Left lung (tissue), 14 donors: ENCODE measurements at places on chromosomes 16 and 17.

- H3K4me1 ChIP-seq = peaks cover 4% of the 10 kb centered on the region
- no peak overlapping the region for H3K27ac ChIP-seq
- H3K4me3 ChIP-seq = no peak overlapping the region
Observed at GRCh38 chr17:1029922-1030644, 33.2 kb downstream of the TIMM22 start.

DNA sequence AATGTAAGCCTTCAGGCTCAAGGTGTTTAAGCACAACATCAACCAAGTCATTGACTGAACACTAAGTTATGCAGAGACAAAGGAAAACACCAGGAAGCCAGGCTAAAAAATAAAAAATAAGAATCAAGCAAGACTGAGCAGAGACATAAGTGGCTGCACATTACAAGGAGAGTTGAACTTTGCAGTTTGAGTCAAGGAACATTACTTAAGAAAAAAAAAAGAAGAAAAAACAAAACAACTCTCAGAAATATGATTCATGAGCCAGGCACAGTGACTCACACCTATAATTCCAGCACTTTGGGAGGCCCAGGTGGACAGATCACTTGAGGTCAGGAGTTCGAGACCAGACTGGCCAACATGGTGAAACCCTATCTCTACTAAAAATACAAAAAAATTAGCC lies 168.1 kb downstream of the C16orf95 start:
- H3K4me1 ChIP-seq = no peaks in the 10 kb centered on the region
- H3K27ac ChIP-seq = no peak overlapping the region
- no peak overlapping the region for H3K4me3 ChIP-seq
- DNase-seq = no peak
- H3K36me3 ChIP-seq = no peaks in the 10 kb centered on the region

DNA sequence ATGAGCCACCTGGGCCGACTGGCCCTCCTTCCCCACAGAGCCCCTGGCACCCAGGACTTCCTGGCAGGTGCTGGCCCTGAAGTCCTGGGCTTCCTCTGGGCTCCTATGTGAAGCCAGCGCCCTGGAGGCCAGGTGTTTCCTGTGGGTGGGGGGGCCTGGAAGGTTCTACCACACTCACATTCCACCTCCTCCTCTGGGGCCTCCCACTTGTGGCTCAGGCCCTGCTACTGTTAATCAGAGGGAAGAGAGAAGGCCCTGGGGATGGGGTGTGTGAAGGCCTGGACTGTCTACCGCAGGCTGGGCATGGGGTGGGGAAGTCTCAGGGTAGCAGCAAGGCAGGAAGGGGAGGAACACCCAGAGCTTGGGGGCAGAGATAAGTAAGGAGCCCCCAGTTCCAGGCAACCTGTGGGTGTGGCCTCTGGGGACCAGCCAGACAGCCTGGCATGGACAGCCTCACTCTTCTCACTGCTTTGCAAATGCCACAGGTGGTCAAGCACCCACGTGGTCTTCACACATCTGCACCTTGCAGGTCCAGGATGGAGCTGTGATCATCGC lies 111.9 kb upstream of the TNRC6C start:
- no peaks in the 10 kb centered on the region for H3K27me3 ChIP-seq
- no peak overlapping the region for H3K4me3 ChIP-seq
- no peaks in the 10 kb centered on the region for H3K36me3 ChIP-seq
- DNase-seq = peak; percentile 59

DNA sequence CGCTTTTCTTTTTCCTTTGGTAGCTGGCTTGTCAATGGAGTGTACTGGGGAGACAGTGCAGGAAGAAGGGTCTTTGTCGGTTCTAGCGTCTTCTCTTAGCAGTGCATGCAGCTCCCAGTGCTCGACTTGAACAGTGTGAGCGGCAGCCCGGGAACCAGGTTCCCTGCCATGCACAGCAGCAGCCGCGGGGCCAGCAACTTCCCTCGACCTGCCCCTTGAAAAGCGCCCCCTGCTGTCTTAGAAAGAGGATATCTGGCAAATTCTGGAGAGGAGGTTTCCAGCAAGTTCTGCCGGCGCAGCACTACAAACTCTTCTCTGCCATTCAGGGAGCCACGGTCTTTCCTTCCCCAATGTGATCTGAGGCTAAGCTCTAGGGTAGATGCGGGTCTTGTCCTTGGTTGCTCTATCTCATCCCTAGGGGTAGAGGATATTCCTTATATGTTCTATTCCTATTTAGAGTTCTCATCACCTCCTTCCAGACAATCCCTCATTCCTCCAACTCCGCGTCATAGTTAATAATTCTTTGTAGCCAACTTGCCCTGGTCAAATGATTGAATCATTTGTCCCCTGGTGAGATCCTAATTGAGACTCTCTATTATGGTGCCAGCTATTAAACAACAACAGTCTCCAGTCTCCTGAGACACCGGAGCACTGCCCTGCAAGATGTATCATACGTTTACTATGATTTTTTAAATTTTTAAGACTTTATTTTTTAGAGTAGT lies 451.3 kb downstream of the PMP22 start:
- peak; percentile 87 for DNase-seq
- no peak overlapping the region for H3K27ac ChIP-seq
- H3K4me1 ChIP-seq = no peaks in the 10 kb centered on the region
- H3K4me3 ChIP-seq = no peak overlapping the region
- H3K36me3 ChIP-seq = no peaks in the 10 kb centered on the region

- no peaks in the 10 kb centered on the region for H3K36me3 ChIP-seq
- H3K27ac ChIP-seq = peak overlapping the region; percentile 73
- H3K27me3 ChIP-seq = no peaks in the 10 kb centered on the region
- peak overlapping the region; percentile 45 for H3K4me3 ChIP-seq
Observed at GRCh38 chr17:8016632-8017424, 14.4 kb downstream of the GUCY2D start.

- DNase-seq = peak; percentile 60
- no peak overlapping the region for H3K4me3 ChIP-seq
- no peak overlapping the region for H3K27ac ChIP-seq
Observed at GRCh38 chr16:3057181-3058138, 8.0 kb upstream of the IL32 start.

DNA sequence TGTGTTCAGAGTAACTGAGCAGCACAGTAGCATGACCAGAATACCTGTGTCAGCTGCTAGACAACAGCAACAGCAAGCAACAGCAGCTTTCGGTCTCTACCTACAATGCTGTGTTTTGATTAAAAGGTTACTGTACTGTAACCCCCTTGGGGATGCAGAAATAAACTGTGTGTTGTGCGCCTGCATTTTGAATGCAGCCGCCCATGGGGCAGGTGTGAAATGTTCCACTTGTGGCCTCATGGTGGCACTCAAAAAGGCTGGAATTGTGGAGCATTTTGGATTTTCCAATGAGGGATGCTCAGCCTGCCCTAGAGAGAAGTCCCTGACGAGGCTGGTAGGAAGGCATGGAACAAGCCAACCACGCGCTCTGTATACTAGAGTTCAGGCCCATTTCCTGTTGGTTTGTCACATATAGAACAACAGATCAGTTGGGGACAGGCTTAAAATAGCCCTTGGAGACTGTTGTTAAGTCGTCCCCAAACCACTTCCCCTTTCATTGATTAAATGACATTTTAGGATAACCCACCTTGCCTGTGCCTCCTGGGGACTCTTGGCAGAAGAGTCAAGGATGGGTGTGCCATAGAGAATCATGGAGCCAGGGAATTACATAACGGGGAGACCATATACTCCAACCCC lies 27.1 kb downstream of the SCPEP1 start:
- no peaks in the 10 kb centered on the region for H3K27me3 ChIP-seq
- DNase-seq = no peak
- H3K4me3 ChIP-seq = no peak overlapping the region
- H3K4me1 ChIP-seq = peaks cover 13% of the 10 kb centered on the region
- H3K27ac ChIP-seq = no peak overlapping the region

DNA sequence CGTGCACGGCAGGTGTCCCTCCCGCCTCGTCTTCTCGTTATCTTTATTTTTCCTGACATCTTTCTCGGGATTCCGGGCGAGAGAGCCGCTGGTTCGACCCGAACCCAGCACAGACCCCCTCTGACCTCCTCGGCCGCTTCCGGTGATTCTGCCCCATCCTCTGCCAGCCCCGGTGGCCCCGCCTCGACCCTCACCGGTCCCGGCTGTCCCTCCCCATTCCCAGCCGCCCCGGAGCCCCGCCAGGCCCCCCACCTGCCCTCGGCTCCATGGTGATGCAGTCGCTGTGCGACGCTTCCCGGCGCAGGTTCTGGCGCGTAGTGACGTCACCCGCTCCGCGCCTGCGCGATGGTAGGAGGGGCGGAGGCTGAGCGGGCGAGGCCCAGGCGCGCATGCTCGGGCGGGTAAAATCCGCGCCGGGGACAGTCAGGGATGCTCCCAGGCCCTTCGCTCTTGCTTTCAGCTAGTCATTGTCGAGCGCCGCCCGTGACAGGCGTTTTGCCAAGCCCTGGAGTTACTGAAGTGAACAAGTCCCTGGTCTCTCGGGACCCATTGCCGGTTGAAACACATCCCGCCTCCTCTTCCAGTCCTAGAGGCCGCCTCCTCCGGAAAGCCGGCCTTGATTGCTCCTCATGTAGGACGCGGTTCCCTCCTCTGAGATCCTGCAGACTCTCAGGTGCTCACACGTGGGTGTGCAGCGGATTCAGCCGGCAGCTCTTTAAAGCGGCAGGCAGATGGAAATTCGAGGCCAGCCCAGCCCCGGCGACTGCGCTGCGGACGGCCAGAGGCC lies at the start of gene MTHFSD:
TSS of gene MTHFSD (minus strand) at position 319 of the 787 bp plus-strand sequence. CDS start at position 268, 51 bp downstream.
- H3K36me3 ChIP-seq = peaks cover 22% of the 10 kb centered on the region
- peaks cover 17% of the 10 kb centered on the region for H3K4me1 ChIP-seq
- H3K27ac ChIP-seq = peak within 1 kb of the TSS; percentile 73

DNA sequence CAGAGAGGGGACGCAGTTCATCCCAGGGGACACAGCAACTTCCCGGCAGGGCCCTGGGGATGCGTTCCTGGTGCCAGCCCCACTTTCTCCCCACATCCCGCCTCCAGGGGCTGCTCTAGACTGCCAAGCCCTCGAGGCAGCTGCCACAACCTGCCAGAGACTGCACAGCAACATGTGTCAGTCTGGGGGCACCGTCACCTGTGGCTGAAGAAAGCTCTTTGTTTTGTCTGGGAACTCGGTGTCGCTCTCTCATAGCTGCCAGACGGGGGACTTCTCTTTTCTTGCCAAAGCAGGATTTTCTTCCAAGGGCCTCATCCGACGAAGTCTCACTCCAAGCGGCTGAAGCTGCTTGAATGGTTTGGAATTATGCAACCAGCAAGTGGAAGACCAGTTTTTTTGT lies 43.7 kb downstream of the COTL1 start:
- H3K36me3 ChIP-seq = peaks cover 9% of the 10 kb centered on the region
- no peaks in the 10 kb centered on the region for H3K27me3 ChIP-seq
- H3K27ac ChIP-seq = no peak overlapping the region
- no peak for DNase-seq
- H3K4me1 ChIP-seq = no peaks in the 10 kb centered on the region

DNA sequence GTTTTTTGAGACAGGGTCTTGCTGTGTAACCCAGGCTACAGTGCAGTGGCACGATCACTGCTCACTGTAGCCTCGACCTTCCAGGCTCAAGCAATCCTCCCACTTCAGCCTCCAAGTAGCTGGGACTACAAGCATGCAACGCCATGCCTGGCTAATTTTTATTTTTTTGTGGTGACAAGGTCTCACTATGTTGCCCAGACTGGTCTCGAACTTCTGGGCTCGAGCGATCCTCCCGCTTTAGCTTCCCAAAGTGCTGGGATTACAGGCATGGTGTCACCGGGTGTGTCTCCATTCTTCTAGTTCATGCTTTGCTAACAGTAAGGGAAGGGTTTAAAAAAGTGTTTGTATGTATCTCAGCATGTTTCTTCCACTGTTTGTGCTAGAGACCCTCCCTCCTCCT lies 101.8 kb downstream of the HIC1 start:
- no peak for DNase-seq
- no peaks in the 10 kb centered on the region for H3K27me3 ChIP-seq
- peaks cover 8% of the 10 kb centered on the region for H3K36me3 ChIP-seq
- H3K4me1 ChIP-seq = peaks cover 18% of the 10 kb centered on the region
- peak overlapping the region; percentile 77 for H3K27ac ChIP-seq
- H3K4me3 ChIP-seq = no peak overlapping the region

- no peaks in the 10 kb centered on the region for H3K36me3 ChIP-seq
- no peaks in the 10 kb centered on the region for H3K4me1 ChIP-seq
- no peaks in the 10 kb centered on the region for H3K27me3 ChIP-seq
- H3K27ac ChIP-seq = no peak overlapping the region
- H3K4me3 ChIP-seq = no peak overlapping the region
Observed at GRCh38 chr16:12601290-12601900, 202.3 kb downstream of the CPPED1 start.

DNA sequence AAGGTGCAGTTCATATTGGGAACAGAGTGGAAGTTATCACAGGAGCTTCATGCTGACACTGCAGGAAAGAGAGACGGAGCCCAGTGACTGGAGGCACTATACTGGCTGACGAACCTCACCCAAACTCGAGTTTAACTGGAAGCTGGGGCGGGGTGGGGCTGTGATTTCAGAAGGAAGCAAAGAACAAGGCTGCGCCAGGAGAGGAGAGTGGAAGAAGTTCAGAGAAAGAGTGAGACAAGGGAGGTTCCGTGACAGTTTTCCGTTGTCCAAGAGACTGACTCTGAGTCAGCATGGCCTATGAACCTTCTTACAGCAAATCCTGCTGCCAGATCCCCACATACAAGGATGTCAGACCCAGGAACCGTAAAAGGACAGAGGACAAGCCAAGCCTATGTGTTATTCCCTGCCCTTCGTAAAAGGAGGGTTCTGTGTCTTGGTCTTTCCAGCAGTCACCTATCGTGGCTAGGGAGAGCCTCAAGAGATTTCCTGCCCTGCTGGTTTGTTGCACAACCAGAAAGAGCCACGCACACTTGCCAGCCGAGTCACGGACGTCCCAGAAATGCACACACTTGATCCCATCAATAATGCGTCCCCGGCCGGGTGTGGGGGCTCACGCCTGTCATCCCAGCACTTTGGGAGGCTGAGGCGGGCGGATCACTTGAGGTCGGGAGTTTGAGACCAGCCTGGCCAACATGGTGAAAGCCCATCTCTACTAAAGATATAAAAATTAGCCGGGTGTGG lies 5.1 kb downstream of the PITPNA start:
- no peak overlapping the region for H3K4me3 ChIP-seq
- H3K27me3 ChIP-seq = no peaks in the 10 kb centered on the region
- peaks cover 82% of the 10 kb centered on the region for H3K4me1 ChIP-seq

DNA sequence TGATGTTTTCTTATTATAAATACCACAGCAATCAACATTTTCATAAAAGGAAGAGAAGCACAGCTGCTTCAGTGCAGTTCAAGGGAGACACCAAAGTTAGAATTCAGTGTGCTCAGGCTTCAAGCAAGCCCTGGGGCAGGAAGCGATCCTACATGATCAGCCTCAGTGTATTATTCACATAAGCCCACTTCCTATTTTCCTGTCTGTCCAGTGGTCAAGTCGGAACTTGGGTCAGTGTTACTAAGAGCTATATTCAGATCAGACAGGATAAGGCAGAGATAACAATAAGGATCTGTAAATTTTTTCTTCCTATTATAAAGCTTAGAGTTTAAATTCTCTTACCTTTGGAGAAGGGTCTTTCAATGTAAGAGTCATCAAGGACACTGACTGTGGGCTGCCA lies 12.9 kb downstream of the HEATR6 start:
- no peak overlapping the region for H3K27ac ChIP-seq
- no peak for DNase-seq
- no peaks in the 10 kb centered on the region for H3K27me3 ChIP-seq
- no peaks in the 10 kb centered on the region for H3K36me3 ChIP-seq
- no peak overlapping the region for H3K4me3 ChIP-seq
- no peaks in the 10 kb centered on the region for H3K4me1 ChIP-seq
